DND-41 (cell line): ENCODE measurements at places on chromosomes 3 and 15.
A peak's percentile ranks its signal among the peaks of the same experiment; 100 is the strongest.

DNA sequence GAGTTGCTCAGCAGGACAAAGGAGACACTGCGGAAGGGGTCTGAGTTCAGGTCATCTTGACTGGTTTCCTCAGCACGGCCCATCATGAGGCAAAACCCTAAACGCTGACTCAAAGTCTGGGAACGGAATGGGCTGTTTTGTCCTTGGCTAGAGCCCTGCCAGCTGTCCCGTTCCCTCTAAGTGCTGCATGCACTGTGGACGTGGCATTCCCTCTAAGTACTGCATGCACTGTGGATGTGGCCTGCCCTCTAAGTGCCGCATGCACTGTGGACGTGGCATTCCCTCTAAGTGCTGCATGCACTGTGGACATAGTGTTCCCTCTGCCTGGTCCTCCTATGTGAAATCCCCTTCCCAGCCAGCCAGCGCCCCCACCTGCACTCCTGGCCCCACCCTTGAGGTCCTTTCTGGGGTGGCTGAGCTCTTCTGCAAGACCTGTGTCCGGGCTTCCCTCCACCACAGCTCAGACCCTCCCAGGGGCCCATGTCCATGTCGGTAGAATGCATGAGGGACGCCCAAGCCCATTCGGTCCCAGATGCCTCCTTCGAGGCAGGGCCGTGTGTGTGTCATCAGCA is 36.7 kb downstream of the TM2D3 start:
- DNase-seq = no peak

GRCh38 chr15:39851500-39852092 is 68.5 kb downstream of the GPR176 start:
- no peak for DNase-seq

- DNase-seq = no peak
Measured at GRCh38 chr3:181333394-181333793, 343.9 kb upstream of the DNAJC19 start.

DNA sequence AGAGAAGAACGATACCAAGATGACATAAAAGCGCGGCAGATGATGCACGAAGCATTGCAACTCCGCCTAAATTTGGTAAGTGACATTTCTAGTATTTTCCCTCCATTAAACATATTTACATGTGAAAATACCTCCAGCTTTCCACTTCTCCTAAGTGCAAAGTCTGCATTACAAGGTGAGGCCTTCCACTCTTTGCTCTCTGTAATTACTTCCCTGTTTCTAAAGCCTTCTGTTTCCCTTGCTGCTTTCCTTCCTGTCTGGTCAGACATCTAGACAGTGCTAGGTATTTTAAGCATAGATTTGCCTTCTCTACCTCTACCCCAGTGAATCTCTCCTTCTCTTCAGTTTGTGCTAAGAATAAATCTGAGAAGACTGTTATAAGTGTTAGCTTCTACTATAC is 1.9 kb downstream of the P2RY12 start:
- no peak for DNase-seq

DNA sequence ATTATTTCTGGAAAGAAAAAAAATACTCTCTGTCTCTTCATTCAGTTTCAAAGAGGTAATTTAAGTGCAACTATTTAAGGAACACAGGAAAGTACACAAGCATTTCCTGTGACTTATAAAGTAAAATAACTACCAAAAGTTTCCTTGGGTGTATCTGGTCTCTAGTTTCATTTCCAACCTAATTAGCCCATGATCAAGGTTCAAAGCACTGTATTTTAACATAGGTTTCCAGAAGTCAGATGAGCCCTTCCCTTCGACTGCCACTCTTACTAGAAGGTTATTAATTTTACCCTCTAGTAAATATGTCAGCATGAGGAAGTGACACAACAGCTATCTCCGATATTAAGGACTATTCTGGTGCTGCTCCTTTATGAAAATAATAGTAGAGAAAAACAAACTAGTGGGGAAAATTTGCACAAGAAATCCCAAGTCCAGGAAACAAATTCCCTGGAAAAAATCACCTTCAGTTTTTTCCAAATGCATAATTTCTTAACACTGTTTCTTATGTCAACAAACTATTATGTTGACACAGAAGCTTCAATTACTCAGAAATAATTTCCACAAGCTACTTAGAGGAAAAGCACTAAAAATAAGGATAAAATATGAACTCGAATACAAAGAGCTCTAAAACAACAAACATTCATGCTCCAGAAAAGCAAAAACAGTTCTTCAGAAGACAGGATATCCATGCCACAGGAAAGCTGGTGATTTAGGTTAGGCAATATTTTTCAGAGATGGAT is 35.3 kb downstream of the CCPG1 start:
- DNase-seq = no peak

GRCh38 chr15:88061452-88061851 is 195.1 kb downstream of the NTRK3 start:
- no peak for DNase-seq

- no peak for DNase-seq
Measured at GRCh38 chr3:190548031-190548656, 34.3 kb downstream of the IL1RAP start.

DNA sequence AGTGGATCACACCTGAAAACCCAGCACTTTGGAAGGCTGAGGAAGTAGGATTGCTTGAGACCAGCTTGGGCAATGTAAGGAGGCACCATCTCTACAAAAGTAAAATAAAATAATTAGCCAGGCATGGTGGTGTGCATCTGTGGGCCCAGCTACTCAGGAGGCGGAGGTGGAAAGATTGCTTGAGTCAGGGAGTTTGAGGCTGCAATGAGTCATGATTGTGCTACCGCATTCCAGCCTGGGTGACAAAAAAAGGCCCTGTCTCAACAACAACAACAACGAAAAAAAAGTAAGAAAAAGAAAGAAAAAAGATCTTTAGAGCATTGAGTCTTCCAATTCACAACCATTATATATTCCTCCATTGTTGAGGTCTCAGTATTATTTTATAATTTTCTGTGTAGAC is 192.4 kb upstream of the DPH6 start:
- no peak for DNase-seq

DNA sequence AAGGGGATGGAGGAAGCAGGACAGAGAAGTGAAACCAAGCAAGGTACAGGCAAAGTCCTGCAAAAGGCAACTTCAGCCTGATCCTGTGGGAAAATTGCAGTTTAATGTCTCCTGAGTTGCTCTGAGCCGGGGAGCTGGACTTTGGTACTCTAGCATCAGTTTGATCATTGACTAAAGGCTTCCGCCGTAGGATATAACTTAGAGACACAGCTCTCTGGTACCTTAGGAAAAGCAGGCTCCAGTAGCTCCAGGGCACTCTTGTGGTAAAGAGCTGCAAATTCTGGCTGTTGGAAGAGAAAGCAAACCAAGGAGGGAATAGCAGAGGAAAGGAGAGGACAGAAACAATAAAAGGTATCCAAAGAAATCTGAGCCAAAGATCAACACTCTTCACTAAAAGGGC is 521.1 kb downstream of the PLOD2 start:
- no peak for DNase-seq

- no peak for DNase-seq
Measured at GRCh38 chr3:5332270-5332956, 144.9 kb downstream of the EDEM1 start.

DNA sequence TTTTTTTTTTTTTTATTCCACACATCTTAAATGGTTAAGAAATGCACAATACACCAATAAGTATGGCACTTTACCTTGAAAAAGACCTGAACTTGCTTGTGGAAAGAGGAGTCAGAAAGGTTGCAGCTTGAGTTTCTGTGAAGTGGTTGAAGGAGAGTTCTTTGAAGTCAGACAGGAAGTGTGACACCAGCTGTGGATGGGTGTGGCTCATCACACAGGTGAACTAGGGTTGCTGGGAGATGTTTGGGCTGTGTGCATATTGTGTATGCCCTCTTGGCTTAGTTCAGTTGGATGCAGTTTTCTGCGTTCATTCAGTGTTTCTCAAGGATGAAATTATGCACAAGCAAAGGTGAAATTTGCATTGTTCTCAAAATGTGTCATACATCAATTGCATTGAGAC is 6.3 kb downstream of the AEN start:
- DNase-seq = peak; percentile 45

- DNase-seq = no peak
Measured at GRCh38 chr15:43277231-43277823, 10.6 kb upstream of the TGM5 start.

- no peak for DNase-seq
Measured at GRCh38 chr3:141311170-141311495, 57.2 kb upstream of the ZBTB38 start.

DNA sequence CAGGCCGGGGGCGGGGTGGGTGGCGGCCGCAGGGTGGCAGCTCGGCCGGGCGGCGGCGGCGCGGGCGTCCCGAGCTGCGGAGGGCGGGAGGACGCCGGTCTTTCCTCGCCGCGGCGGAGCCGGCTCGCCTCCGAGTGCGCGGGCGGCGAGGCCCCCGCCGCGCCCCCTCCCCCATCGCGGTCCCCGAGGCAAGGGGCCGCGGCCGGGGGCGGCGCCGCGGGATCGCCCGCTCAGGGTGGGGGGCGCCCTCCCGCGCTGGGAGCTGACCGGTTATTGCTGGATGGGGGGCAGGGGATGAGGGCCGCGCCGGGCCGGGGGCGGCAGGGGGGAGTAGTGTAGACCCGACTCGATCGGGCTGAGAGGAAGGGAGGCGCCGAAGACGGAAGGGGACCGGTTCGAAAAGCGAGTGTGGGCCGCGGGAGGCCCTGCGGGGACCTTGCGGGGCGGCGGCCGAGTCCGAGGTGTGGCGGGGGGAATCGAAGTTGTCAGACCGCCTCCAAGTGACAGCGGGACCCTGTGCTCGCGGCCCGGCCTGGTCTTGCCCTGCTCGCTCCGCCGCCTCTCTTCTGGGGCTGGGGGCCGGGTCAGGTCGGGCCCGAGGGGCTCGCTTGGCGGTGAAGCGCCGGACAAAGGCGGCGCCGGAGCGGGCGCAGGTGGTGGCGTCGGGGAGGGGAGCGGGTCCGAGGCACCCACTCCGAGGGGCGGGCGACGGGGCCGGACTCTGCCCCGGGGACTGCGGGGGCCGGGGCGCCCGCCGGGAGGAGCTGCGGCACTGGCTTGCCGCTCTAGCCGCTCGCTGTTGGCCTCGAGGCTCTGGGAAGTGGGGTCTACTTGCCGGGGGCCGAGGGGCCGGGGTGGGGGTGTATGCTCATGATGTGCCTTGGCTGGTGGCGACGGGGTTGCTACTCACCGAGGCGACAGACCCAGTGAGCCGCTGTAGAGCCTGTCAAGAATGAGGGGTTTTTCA is 1.1 kb downstream of the BAHD1 start:
- DNase-seq = peak; percentile 19

- DNase-seq = no peak
Measured at GRCh38 chr3:20055020-20055775, 15.0 kb downstream of the KAT2B start.

- no peak for DNase-seq
Measured at GRCh38 chr15:90154861-90155626, 46.1 kb upstream of the SEMA4B start.

DNA sequence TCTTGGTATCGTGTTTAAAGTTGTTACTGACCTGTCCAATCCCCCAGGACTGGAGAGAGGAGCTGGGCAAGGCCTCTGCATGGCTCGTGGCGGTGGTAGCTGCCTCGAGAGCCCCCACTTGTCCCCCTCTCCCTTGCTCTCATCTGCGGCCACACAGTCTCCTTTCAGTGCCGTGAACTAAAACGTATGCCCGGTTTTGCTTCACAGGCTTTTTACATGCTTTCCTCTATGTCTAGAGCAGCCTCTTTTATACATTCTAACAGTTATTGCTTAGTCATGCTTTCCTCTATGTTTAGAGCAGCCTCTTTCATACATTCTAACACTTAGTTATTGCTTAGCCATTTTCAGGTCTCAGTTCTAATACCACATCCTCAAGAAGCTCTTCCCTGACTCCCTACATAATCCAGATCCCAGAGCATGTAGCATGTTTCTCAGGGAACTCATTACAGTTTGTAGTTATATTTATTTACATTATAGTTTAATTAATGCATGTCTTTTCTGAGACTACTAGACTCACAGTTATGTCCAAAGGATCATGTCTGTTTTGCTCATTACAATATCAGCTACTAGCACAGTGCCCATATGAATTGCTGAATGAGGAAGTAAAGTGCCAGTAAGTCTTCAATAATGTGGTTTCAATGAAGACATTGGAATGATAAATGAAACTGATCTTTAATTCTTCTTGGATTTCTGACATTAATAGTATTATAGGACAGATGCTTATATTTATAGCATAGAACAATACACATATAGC is 66.5 kb upstream of the TBL1XR1 start:
- no peak for DNase-seq

- no peak for DNase-seq
Measured at GRCh38 chr3:26592451-26592850, 30.1 kb upstream of the LRRC3B start.

- DNase-seq = no peak
Measured at GRCh38 chr3:88149101-88149508, 654 bp upstream of the C3orf38 start.

DNA sequence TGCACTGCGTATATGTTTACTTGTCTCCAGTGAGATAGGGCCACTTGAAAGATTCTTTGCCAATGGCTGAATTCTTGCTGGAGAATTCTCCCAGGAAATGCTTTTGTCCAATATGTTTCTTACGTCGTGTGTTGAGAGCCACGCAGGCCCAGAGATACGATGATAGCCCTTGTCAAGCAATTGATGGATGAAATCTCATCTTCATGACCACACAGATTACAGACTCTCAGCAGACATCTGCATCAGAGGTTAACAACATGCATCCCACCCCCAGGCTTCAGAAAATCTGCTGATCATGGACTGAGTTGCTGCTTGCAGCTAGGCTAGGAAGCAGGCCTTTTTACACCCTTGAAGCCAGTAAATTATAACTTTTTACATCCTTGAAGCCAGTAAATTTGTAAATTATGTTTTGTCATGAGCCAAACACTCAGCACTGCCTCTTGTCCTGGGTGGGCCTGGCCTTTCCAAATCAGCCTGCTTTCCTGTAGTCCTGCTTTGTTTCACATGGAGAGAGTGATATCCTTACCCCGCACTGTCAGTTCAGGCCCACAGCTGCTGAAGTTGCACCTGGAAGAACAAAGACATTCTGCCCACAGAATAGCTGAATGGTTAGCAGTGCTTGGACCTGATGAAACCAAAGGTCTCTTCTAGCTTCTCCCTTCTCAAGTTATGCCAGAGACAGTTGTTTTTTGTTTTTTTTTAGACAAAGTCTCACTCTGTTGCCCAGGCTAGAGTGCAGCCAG is 84.4 kb downstream of the GPR156 start:
- no peak for DNase-seq

DNA sequence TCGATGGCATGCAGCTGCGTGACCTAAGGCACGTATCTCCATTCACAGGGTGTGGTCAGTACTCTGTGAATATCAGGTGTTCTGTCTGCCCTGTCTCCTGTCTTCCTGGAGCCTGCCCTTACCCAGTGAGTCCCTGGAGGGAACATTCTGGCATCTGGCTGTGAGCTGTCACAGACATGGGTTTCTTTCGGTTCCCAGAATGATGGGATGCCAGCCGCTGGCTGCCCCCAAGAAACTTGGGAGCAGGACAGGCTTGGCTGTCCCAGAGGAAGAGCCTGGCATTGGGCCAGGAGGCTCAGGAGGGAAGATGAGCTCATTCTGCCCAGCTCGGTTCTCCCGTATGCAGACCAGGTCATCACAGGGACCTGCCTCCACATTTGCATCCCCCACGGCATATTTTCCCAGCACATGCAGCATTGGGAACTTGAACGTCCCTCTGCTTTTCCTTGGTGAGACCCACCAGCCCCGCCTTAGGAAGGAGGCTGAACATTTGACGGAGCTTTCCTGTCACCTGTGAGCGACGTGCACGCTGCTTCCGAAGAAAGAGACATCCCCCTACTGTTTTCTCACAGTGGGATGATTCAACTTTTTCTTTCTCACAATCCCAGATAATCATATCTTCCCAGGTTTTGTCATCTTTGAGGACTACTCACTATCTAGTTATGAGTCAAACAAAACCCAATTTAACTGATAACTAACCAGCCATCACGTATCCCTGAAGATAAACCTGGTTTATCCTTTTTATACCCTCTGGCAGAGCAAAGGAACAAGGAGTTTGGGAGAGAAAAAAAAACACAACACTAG is 22.0 kb upstream of the PGPEP1L start:
- DNase-seq = no peak

GRCh38 chr3:70982700-70983140 is 600.8 kb downstream of the FOXP1 start:
- DNase-seq = no peak
